ENCODE measurements at places on chromosomes 5 and 9.

DNA sequence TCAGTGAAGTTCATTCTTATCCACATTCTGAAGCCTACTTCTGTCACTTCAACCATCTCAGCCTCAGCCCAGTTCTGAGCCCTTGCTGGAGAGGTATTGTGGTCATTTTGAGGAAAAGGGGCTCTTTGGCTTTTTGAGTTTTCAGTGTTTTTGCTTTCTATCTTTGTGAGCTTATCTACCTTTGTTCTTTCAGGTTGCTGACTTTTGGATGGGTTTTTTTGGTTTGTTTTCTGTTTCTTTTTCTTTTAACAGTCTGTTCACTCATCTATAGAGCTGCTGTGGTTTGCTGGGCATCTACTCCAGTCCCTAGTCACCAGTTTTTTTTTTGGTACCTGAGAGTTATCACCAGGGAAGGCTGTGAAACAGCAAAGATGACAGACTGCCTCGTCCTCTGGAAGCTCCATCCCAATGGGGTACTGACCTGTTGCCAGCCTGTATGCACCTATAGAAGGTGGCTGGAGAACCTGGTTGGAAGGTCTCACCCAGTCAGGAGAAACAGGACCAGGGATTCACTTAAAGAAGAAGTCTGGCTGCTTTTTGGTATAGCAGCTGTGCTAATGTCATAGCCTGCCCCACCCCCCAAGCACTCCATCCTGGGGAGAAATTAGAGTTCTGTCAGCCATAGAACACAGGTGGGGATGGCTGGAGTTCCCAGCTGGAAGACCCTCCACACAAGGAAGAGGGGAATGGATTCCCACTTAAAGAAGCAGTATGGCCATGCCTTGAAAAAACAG, 138.6 kb upstream of the TSLP start:
- DNase-seq, result no peak

DNA sequence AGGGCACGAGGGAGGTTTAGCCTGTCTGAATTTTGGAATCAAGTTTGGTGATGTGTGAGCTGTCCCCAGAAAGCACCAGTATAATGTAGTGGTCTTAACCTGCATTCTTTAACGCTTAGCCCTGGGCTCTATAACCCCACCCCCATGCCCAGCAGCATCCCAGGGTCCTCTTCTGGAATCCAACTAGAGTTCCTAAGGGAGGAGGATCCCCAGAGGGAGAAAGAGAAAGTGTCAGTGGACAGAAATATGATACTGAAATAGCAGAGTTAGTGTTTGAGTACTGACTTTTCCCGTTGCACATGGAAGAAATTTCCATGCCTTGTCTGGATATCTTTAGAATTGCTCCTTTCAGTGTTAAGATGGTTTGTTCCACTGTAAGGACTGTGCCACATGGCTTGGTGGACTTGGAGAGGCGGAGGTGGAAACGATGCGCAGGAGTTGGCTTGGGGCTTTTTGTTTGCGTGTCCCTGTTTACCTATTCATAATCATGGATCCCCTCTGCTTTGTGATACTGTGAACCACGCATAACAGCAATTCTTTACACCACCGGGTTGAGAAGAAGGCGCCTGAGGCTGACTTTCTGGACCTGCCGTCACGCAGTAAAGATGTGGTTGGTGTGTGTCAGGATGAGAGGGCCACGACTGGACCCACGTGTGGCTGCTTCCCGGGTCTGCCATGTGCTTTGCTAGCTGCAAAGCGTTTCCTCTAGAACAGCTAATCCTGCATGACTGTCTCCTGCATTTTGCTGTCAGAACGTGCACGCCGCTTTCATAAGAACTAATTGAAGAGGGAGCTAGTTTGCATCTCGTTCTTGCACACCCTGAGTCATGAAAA, 142.3 kb downstream of the SMARCA2 start:
- peak; percentile 53 for DNase-seq

- DNase-seq, result no peak
Measured at GRCh38 chr5:156295431-156295830, 31.5 kb upstream of the SGCD start.

- DNase-seq, result no peak
Measured at GRCh38 chr9:4936823-4937222, 48.2 kb upstream of the JAK2 start.

GRCh38 chr5:52199833-52200232, 587.9 kb upstream of the ITGA1 start:
- no peak for DNase-seq

DNA sequence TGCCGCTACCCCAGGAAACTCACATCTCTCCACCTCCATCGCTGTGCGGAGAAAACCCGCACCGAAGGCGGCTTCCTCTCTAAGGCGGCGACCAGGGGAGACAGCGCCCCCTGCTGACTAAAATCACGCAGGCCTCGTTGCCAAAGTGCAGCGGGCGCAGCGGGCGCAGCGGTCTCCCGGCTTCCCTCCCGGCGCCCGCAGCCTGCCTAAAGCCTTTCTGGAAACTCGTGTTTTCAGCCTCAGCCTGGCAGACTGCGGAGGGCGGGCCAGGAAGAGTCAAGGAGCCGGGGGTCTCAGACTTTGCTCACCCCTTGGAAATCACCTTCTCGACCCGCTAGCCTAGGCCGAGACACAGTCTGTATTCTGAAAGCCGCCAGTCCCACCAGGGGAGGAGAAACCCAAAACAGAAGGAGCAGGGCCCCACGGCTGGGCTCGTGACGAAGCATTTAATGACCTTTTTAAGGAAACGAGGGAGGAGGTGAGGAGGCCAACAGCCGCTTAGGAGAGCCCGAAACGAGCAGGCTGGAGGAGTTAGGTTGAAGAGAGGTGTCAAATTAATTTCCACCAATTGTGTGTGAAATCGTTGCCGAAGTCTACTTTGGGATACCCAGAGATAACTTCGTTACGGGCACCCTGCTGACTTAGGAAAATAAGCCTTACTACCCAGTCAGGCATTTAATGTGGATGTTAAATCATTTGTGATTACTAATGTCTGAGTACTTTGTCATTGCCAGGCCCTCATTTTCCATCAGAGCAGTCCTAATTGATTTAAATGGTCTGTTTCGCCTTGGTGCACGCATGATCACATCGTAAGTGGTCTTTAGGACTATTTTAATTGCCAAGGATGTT, 7.3 kb upstream of the FOXB2 start:
- peak; percentile 47 for DNase-seq

GRCh38 chr5:17361331-17361730, 136.7 kb upstream of the TAF11L2 start:
- DNase-seq, result no peak

- no peak for DNase-seq
Measured at GRCh38 chr9:126516936-126517832, 96.5 kb upstream of the LMX1B start.

DNA sequence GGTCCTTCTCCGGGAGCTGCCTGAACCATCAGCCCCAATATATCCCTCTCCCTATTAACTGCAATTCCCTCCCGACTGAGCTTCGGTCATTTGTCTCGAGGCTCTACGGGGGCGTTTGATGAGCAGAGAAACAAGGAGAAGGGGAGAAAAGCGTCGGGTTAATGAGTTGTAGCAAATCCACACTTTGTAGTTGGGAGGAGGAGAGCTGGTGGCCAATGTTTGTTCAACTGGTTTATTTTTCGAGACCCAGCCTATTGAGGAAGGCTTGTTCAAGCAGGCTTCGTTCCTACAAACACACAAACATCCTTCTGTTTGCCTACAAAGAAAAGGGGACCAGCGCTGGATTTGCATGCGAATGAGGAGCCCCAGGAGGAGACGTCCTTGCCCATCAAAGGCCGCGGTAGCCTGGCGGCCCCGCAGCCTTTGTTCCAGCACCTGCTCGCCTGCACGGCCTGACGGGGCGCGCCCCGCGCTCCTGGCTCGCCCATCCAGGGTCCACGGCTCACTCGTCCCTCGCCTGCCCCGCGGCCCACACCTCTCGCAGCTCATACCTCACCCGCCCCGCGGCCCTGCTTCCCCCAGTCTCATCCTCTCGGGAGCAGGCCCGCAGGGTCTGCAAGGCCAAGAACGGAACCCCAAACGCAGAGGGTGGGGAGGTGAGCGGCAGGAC, 4.6 kb downstream of the FOXD1 start:
- no peak for DNase-seq

GRCh38 chr5:109005297-109006009, 257.8 kb downstream of the FER start:
- peak; percentile 41 for DNase-seq

GRCh38 chr9:115138151-115138550, 20.2 kb upstream of the TNC start:
- no peak for DNase-seq

DNA sequence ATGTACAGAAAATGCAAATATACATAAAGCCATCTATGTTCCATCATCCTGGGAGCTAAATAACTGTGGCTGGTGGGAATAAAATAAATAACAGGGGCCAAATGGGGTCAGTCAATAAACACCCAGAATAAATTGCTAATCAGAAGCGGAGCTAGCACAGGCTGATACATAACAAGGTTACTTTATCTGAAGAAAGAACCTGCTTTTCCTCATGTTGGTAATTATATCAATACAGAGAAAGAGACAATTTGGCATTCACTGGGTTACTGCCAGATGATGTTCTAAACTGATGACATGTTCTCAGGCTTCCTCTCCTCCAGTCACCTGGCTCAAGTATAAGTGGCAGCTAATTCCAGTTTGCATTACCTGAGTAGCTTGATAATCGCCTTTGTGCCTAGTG, 144.9 kb upstream of the CD180 start:
- DNase-seq, result no peak

DNA sequence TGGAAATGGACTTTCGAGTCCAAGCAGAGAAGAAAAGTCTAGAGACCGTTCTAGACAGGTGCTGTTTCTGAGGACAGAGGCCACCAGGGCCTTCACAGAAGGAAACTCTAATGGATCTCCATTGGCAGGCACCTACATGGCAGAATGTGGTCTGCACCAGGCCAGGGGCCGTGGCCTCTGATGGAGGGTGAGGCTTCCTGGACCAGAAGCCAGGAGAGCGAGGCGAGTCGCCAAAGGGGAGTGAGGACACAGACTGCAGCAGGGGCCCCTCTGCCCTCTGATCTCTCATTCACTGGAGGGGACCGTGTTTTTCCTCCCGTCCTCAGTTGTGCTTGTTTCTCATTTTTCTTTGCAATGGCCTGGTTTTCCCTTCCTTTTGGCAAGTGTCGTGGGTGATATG, 41.1 kb downstream of the ALG2 start:
- DNase-seq, result no peak

DNA sequence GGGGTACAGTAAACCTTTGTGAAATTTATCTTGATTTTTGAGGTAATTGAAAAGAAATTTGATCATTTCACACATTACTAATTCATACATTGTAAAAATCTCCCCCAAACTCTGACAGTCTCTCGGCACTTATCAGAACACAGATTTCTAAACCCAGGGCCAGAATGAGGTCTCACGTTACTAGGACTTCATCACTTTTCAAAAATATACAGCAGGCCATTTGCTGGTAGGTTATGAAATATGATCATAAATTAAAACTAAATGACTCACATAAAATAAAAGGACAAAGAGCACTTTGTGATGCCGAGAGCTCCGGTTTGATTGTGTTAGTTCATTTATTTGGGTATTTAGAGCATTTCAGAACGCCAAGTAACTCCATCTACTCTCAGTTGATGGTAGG, 17.0 kb downstream of the MSX2 start:
- DNase-seq, result no peak

GRCh38 chr5:51039424-51040329, 343.6 kb upstream of the ISL1 start:
- DNase-seq, result no peak

- no peak for DNase-seq
Measured at GRCh38 chr5:1217596-1218206, 7.5 kb upstream of the SLC6A18 start.

All from lung microvascular endothelial cell (primary cell).